Breast epithelium (tissue), 4 donors: ENCODE measurements at places on chromosomes 7 and 10.

- no peak for DNase-seq
These were observed 34.5 kb upstream of the RBM20 start for GRCh38 chr10:110609605-110610004.

- no peak for DNase-seq
These were observed 72.9 kb upstream of the ABCB5 start for GRCh38 chr7:20542594-20542993.

DNA sequence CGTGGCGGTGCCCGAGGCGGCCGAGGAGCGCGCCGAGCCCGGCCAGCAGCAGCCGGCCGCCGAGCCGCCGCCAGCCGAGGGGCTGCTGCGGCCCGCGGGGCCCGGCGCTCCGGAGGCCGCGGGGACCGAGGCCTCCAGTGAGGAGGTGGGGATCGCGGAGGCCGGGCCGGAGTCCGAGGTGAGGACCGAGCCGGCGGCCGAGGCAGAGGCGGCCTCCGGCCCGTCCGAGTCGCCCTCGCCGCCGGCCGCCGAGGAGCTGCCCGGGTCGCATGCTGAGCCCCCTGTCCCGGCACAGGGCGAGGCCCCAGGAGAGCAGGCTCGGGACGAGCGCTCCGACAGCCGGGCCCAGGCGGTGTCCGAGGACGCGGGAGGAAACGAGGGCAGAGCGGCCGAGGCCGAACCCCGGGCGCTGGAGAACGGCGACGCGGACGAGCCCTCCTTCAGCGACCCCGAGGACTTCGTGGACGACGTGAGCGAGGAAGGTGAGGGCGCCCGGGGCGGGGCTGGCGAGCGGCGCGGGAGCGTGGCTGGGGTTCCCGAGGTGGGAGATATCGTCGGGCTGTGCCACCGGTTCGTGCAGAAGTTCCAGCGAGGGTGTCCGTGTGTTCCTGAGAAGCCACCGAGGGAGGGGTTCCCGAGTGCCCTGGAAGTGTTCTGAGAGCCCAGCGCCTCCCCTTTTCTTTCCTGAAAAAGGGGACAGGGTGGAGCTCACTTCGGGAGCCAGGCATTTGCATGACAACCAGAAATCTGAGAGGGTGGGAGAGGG, 495 bp downstream of the EIF3B start:
- DNase-seq, result no peak

GRCh38 chr10:100970914-100971811, 1.9 kb downstream of the SEMA4G start:
- DNase-seq, result peak; percentile 2

DNA sequence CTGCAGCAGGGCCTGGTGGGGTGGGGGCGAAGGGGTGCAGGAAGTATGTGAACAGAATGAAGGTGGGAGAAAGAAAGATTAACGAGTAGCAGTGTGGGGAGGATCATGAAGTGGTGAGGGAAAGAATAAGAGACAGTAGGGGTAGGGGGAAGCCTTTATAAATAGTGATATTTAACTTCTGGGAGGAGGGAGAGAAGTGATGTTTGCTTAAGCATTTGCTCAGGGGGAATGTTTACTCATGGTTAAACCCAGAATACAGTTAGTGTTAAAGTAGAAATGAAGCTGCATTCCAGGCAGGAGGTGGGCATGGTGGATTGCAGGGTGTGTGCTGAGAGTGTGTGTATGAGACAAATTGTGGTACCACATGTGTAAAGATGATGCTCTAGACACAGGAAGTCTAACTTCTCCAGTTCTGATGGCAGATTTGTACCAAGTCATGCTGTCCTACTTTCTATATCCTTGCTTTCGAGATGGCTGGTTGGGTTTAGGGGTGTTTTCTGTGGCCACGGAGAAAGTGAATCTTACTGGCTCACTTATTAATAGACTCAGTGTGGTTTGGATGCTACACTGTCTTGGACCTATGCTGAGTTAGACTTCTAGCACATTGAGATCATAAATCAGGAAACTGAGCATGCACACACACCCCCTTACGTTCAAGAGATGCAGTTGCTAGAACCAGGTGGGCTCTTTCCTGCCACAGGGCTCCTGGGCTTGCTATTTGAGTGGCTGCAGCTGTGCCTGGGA, 10.6 kb upstream of the DNMBP start:
- no peak for DNase-seq

DNA sequence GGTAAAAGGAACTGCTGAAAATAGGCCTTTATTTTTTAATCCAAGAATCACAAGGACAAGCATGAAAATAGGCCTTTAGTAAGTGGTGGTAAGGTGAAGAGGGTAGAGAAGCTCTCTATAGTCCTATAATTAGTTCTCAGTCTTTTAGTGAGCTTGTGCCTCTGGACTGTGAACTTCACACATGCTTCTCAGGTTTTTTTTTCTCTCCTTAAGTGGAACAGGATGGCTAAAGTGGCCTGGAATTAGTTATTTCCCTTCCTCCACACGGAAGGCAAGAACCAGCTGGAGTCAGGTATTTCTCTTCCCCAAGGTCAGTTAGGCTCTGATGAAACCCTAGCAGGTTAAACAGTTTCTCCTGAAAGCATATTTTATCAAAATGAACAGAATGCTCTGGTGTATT, 203.0 kb upstream of the MINDY3 start:
- no peak for DNase-seq
